ENCODE measurements at places on chromosomes 2 and 18.

- no peak for DNase-seq
These were observed 18.9 kb downstream of the TTR start for GRCh38 chr18:31610286-31611205.

DNA sequence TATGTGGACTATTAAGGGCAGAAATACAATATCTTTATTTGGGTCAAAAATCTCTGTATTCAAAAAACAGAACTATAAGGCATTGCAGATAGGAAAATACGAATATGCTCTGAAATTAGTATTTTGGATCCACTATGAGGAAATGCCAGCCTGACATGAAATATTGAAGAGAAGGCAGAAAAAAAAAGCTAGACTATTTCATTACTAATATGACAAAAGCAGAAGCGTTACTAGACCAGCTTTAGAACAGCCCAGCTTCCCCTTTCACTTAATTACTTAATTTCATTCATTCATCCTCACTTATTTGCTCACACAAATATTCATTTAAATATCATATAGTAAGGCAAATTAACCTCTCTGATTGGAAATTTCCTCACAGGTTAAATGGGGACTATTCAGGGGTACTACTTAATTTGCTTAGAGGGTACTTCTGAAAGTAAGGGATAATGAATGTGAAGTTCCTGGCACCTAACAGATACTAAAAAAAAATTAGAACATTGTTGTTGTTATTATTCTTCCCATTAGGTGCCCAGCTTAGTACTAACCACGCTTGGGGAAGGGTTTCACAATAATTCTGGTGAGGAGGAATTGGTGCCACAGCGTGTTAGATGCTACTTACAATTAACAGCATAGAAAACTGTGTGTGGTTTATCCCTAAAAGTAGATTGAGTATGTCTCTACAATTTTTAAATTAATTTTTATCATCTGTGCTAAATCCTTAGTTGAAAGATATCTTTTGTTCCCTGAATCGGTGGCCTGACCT is 71.1 kb upstream of the CTLA4 start:
- DNase-seq: no peak

- no peak for DNase-seq
These were observed 34.5 kb downstream of the FARP2 start for GRCh38 chr2:241390301-241391206.

DNA sequence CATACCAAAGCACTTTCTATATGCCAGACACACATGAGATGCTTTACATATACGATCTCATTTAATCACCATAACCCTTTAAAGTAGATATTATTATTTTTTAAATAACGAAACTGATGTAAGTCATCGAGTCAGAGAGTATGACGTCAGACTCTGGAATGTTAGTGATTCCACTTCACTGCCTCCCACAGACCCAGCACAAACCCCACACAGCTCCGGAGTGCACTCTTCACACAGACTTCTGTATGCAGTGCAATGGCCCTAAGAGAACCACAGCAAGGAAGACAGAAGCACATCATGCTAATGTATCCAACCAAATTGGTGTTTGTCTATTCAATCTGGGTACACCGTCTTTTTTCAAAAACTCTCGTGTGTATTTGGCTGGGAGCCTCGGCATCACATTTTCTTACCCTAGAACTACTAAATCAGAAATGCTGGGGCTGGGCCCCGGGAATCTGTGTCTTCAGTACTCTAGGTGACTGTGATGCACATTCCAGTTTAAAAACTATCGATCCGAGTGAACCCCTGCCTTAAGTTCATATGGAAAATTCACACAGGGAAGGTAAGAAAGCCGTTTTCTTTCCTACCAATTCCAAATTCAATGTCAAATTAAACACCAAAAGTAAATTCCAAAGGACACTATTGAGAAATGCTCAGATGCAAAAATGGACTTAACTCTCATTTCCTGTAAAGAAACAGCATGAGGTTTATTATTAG is 117.7 kb upstream of the ACVR1C start:
- DNase-seq: no peak

DNA sequence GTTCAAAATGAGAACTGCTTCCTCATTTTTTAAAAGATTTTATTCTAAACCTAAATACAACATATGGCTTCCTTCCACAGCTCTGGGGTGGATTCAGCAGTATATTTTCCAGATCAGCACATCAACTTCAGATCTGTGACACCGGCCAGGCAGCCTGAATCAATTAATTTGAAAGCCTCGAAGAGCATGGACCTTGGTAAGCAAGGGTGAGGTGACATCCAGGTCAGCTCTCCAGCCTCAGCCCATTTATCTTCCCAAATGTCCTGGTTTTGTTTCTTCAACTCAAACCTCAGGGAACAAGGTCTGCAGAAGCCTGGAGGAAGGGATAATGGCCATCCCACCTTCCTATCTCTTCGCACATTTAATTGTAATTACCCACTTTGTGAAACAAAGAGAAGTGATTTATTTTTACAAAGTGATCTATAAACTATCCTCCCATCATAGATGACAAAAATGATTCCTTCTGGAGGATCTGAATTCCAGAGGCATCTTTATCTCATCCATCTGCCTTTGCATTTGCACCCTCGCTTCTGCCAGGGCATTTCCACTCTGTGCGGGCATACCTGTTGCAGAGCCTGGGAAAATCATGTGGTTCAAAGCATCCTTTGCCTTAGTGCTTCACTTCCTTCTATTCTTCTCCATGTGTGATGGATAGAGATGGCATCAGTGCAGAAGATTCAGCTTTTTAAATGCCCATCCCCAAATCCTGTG is 489.0 kb upstream of the NRP2 start:
- no peak for DNase-seq

DNA sequence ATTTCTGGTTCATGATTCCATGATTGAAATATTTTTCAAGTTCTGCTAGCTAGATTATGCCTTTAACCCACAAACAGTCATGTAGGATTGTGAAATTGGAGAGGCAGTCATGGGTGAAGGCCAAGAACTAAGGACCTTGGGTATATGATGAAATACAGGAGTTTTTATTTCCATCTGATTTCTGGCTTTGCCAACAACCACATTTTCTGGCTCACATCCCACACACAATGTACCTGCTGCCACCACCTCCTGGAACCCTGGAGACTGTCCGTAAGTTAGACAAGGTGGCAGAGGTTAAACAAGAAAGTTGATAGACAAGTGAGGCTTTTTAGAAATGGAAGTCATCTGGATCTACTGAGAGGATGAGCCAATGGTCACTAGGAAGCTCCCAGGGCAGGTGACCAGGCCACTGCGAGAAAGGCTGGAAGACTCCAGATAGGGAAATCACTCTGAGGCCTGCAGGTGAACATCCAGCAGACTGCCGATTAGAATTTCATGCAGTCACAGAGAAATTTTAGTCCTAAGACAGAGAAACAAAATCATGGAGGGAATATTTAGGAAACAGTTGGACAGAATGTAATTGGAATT is 402.0 kb downstream of the ALK start:
- DNase-seq: no peak

GRCh38 chr2:108377815-108378630 is at the start of gene SULT1C4:
SULT1C4 (plus strand) TSS chr2:108377954; CDS start chr2:108378338, 384 bp downstream.
- DNase-seq: no peak

GRCh38 chr2:71071681-71072398 is 3.4 kb downstream of the NAGK start:
- DNase-seq: peak; percentile 88

DNA sequence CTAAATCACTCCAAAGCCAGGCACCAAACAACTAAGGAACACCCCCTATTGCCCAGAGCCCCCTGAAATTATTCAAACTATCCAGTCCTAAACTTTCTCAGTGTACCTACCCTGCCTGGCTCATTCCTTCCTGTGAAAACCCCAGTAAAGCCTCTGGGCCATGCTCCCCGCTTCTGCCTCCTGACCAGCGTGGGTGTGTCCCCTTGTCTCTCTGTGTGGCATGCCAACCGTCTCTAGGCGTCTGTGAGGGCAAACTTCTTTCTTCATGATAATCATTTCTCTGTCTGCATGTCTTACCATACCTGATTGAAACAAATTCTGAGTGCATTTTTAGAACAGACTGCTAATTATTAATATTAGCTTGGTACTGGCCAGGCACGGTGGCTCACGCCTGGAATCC is 109.0 kb upstream of the MSH2 start:
- DNase-seq: no peak

DNA sequence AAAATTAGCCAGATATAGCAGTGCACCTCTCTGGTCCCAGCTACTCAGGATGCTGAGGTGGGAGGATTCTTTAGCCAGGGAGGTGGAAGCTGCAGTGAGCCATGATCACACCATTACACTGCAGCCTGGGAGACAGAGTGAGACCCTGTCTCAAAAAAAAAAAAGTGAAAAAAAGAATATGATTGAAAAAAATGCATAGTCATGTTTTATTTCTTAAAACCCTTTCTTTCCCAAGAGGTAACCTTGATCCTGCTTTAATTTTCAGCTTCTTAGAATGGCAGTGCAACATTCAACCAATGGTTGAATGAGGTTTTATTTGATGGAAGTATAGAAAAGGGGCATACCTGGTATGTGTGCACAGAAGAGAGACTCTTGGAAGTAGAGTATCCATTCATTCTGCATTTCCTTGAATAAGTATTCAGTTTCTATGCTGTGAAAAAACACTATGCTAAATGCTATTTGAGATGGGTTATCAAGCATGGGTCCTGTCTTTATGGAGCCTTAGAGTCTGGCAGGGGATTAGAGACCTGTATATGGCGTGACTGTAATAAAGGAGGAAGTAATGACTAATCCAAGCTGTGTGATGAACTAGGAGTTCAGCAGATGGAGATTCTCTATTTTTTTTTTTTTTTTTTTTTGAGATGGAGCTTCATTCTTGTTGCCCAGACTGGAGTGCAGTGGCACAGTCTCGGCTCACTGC is 146.3 kb downstream of the WDSUB1 start:
- no peak for DNase-seq

DNA sequence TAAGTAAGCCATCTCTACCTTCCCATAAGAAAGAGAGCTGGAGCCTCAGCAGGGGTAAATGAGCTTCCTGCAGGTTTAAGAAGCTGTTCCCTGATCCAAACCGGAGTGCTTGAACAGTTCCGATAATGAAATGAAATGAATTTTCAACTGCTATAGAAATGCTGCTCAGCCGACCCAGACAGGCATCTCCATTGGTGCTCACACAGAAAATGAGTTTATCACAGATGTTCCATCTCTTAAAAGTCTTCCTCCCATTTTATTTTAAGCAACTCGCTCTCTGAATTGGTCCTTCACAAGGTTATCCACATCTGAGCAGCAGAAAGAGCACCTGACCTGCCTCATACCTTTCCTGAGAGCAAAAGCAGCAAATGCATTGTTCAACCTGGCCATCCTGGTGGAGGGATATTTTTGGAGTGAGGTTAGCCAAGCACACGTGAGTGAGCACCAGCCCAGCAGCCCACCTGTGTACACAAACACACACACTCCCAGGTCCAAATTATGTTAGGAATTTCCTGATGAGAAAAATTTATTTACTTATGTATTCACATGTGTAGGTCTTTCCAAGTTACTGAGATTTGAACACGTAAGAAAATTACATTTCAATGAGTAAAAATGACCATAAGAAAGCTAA is 42.2 kb upstream of the CCDC68 start:
- no peak for DNase-seq

GRCh38 chr2:61175036-61175435 is 13.0 kb downstream of the C2orf74 start:
- DNase-seq: no peak

- peak; percentile 57 for DNase-seq
These were observed 1.6 kb downstream of the ZNF516 start for GRCh38 chr18:76493213-76494161.

DNA sequence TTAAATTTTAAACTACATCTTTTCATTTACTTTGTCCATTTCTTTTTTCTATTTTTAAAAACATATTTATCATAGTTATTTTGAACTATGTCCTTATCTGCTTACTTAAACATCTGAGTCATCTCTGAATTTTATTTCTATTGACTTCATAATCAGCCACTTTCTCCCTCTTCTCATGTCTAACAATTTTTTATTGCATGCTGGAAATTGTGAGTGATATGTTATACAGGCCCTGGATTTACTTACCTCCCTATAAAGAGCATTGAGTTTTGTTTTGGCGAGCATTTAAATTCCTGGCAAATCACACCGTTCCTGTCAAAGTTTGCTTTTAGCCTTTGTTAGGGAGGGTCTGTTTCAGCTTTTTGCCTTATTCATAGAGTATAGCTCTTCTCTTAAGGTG is 39.3 kb downstream of the KCNIP3 start:
- no peak for DNase-seq

DNA sequence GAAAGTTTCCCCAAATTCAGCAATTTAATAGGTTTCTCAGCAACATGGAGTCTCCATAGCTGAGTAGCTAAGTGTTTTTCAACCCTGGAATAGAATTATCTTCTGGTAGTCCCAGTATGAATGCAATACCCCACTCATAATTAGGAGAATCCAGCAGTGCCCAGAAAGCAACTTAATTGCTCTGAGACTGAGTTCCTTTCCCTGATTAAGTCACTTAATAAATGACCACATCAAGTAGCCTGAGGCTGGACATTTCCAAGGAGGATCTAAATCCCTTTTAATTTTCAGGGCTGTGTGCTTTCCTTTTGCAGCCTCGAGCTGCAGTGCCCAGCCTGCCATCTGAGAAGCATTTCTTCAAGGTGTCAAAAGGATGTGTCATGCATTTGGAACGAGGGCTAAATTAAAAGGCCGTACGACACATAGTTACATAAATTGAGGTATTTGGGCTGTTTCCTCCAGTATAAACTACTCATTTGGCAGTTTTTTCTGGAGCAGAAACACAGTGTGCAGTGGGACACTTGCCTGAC is 17.7 kb upstream of the SIX2 start:
- no peak for DNase-seq

DNA sequence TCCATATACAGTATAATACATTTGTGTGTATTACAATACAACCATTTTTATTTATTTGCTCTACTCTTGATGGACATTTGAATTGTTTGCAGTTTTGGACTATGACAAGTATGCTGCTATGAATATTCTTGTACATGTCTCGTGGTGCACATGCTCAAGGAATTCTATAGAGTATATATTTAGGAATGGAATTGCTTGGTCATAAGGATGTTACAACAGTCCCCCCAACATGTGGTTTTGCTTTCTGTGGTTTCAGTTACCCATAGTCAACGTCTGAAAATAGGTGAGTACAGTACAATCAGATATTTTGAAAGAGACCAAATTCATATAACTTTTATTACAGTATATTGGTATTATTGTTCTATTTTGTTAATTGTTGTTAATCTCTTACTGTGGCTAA is 24.1 kb upstream of the PLEKHM3 start:
- DNase-seq: no peak

GRCh38 chr2:234730066-234730640 is 221.7 kb upstream of the SH3BP4 start:
- DNase-seq: no peak

GRCh38 chr2:142756430-142756829 is 121.0 kb upstream of the KYNU start:
- DNase-seq: no peak
